ENCODE measurements at places on chromosomes 2 and 18. TPM values are rescaled to one million over a fixed set of nuclear protein-coding genes. Genes with fewer than 3 reads are reported as not detected.

Gene PLB1
- total RNA-seq = 1.6 TPM

DNA sequence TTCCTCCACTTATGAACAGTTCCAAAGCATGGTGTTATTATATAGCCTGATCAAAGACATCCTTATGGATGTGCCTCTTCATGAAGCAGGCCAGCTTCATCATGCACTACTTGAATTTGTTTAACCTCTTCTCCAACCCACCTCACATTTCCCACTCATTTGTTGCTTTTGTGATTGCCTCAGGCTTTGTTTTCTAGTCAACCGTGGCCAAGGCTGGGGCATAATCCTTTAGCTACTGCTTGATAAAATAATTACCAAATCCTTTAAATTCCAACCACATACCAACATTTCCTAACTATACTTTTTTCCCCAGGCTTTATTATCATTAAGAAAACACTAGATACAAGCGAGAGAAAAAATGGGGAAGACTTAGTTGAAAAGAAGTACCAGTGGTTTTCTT, 39.6 kb upstream of the SCN1A start:
- no peak for DNase-seq

DNA sequence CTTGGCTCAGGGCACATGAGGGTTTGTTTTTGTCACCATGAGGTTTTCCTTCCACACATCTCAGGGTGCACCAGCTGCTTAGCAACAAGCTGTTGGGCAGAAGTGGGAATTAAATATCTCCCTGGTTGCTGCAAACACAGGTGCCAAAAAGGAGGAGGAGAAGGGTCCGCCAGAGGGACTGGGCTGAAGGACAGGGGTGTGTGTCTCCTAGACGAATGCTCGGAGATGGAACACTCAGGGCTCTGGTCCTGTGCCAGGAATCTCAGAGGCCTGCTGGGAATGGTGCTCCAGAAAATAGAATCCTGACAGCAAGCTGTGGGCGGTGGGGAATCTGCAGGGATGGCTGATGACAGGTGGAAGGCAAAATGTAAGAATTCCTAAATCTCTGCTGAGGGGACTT, 94.5 kb downstream of the VSNL1 start:
- DNase-seq = no peak

GRCh38 chr2:203948733-203949132, 12.2 kb downstream of the ICOS start:
- DNase-seq = no peak

Measured in bronchial epithelial cell (primary cell).